Hematopoietic multipotent progenitor cell treated with erythropoietin and hydrocortisone succinate and interleukin-3 and kit ligand, for 17 days (in vitro differentiated cells): ENCODE measurements at places on chromosomes 13 and 19.

DNA sequence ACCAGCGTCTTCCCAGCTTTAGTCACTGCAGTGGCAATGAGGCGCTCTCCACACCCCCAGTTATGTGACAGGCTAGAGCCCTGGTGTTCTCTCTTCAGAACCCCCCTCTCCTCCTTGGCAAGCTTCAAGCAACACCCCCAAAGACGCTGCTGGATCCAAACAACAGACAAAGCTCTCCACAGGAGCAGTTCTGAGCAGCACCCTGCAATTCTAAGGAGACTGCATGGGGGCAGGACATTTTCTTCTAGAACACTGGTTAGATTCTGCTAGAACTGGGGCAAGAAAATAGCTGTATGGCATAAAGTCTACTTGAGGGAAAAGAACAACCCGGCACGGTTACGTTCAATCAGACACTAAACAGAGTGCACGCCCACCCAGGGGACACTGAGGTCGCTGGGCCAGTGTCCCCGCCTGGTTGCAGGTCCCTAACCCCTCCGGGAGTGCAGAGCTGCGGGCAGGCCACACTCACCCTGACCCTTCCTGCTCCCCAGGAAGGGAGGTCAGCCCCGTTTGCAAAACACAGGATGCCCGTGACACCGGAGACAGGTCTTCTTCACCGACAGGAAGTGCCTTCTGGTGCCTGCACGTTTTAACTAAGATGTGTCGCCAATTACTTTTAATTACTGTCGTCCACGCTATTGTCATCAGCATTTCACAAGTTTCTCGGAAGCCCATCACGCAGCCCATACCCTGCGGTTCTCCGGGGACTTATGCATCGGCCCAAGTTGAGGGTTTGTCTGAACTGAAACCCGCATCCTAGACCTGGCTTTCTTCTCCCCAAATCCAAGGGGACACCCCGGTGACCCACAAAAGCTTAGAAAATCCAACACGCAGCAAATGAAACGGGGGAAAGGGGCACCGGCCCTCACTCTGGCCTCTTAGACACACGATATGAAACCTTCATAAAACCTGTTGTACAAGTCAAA is 943 bp downstream of the GJB6 start:
- DNase-seq = no peak

- no peak for DNase-seq
Measured at GRCh38 chr19:53156850-53157249, 2.0 kb downstream of the ZNF347 start.

DNA sequence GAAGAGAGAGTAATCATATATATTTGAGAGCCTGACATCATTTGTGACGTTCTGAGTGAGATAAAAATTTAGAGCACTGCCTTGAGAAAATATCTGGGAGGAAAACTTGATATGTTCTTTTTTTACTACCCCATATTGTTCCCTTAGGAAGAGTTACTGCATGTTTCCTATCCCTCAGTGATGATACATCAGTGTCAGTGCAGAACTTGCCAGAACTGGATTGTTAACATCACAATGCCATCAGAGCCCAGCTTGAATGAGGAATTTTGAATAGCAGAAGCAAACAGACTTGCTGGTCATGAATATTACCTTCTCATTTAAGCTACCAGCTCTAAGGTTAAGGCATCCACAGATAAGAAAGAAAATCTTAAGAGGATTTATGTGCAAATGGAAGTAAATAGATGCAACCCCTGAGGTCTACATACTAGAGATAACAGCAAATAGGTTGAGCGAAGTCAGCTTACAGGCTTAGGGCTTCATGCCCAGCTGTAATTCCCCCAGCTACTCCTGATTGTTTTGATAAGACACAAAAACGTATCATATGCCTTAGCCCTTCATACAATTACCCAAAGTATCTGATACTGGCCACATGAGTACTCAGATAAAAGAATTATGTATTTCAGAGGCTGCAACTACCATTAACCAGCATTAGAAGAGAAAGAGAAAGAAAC is 313.7 kb upstream of the ATXN8OS start:
- no peak for DNase-seq

- DNase-seq = no peak
Measured at GRCh38 chr13:32822771-32823170, 193.5 kb upstream of the KL start.

DNA sequence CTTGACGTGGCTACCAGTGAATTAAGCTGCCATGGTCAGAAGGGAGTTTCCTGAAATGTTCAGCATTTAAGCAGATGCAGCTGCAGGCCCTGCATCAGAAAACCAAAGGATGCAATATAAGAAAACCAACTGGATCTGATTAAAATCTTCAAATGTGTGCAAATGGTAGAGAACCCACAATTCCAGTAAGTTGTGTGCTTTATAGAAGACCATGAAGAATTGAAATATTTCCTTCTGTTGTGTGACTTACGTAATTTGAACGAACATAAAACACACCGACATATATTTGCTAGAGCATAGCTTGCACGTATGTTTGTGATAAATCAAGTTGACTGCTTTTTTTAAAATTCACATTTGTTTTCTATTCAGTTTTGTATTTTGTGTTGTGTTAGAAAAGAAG is 191.4 kb downstream of the COL4A1 start:
- no peak for DNase-seq
